ENCODE measurements at places on chromosomes 1 and 21.

- H3K4me3 ChIP-seq, result no peak overlapping the region
- no peaks in the 10 kb centered on the region for H3K27me3 ChIP-seq
Observed at GRCh38 chr1:215819114-215819513, 252.0 kb downstream of the KCTD3 start.

DNA sequence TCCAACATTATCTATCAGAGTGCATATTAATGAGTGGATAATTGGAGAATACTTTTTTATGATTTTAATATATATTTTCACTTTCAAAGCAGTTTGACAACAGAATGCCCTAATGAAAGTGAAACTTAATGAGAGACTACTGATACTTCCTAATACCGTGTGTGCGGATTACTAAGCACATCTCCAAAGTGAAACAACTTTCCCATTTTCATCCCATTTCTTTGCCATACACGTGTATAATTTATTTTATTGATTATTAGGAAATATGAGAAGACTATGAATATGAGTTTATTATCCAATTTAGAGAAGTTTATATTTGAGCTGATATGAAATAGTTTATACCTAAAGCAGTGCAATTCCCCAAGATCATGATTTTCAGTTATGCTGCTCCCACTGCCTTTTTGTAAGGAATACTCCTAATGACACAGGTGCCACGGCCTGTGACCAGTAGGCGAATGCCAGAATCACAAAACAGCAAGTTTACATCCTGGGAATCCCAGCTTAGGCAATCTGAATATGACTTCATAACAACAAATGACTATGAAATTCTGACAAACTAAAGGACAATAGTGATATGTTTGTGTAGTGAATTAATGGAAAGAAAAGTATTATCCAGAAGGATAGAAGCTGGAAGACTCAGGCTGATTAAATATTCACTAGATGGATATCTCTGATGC is 202.9 kb downstream of the NCAM2 start:
- H3K27ac ChIP-seq, result no peak overlapping the region
- peaks cover 4% of the 10 kb centered on the region for H3K36me3 ChIP-seq
- no peak for DNase-seq
- no peaks in the 10 kb centered on the region for H3K4me1 ChIP-seq
- H3K27me3 ChIP-seq, result no peaks in the 10 kb centered on the region
- peak overlapping the region; percentile 18 for H3K4me3 ChIP-seq

- H3K4me3 ChIP-seq, result no peak overlapping the region
- no peaks in the 10 kb centered on the region for H3K4me1 ChIP-seq
- H3K27ac ChIP-seq, result no peak overlapping the region
- no peak for DNase-seq
Observed at GRCh38 chr1:230158415-230159291, 91.6 kb downstream of the GALNT2 start.

GRCh38 chr1:151547900-151548230 is 7.8 kb downstream of the TUFT1 start:
- no peaks in the 10 kb centered on the region for H3K4me1 ChIP-seq
- H3K4me3 ChIP-seq, result no peak overlapping the region
- H3K27ac ChIP-seq, result peak overlapping the region; percentile 86
- no peaks in the 10 kb centered on the region for H3K27me3 ChIP-seq
- no peak for DNase-seq

- no peak overlapping the region for H3K27ac ChIP-seq
- H3K4me3 ChIP-seq, result no peak overlapping the region
- no peaks in the 10 kb centered on the region for H3K4me1 ChIP-seq
- H3K27me3 ChIP-seq, result no peaks in the 10 kb centered on the region
- H3K36me3 ChIP-seq, result peaks cover 3% of the 10 kb centered on the region
Observed at GRCh38 chr21:44087426-44088400, 19.5 kb upstream of the PWP2 start.

DNA sequence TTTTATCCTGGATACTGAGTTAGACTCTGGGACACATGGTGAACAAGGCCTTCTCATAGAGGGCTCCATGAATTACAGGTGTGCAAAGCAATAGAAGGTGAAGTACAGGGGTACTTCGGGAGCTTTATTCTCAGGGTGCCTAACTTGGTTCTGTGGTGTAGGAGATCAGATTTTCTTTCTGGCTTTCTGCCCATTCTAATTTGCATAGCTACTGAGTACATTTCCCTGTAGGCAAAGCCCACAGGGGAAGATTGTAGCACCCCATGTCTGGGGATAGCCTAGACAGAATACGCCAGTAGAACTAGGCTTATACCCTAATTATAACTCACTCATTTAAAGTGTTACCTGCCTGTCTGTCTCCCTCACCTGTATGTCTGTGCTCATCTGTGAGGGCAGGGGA is 49.7 kb downstream of the PGM1 start:
- no peaks in the 10 kb centered on the region for H3K36me3 ChIP-seq
- no peak overlapping the region for H3K4me3 ChIP-seq
- H3K27me3 ChIP-seq, result no peaks in the 10 kb centered on the region
- no peak for DNase-seq

DNA sequence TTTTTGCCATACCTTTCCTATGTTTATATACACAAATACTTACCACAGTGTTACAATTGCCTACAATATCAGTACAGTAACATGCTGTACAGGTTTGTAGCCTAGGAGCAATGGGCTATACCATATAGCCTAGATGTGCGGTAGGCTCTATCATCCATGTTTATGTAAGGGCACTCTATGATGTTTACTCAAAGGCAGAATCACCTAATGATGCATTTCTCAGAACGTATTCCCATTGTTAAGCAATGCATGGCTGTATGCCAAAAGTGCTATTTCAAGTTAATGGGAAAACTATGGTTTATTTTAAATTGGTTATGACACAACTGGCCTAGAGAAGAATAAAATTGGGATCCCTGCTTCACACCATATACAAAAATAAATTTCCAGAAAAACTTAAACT is 36.9 kb upstream of the DISP1 start:
- H3K27ac ChIP-seq, result no peak overlapping the region
- H3K36me3 ChIP-seq, result no peaks in the 10 kb centered on the region
- DNase-seq, result no peak
- no peak overlapping the region for H3K4me3 ChIP-seq
- no peaks in the 10 kb centered on the region for H3K27me3 ChIP-seq
- peaks cover 8% of the 10 kb centered on the region for H3K4me1 ChIP-seq

- no peaks in the 10 kb centered on the region for H3K36me3 ChIP-seq
- no peaks in the 10 kb centered on the region for H3K4me1 ChIP-seq
- no peaks in the 10 kb centered on the region for H3K27me3 ChIP-seq
- no peak for DNase-seq
- no peak overlapping the region for H3K4me3 ChIP-seq
Observed at GRCh38 chr1:98468111-98468717, 193.3 kb upstream of the SNX7 start.

- no peak overlapping the region for H3K4me3 ChIP-seq
- H3K27me3 ChIP-seq, result no peaks in the 10 kb centered on the region
- DNase-seq, result no peak
- H3K36me3 ChIP-seq, result no peaks in the 10 kb centered on the region
- no peaks in the 10 kb centered on the region for H3K4me1 ChIP-seq
Observed at GRCh38 chr1:176601348-176601747, 138.4 kb downstream of the PAPPA2 start.

DNA sequence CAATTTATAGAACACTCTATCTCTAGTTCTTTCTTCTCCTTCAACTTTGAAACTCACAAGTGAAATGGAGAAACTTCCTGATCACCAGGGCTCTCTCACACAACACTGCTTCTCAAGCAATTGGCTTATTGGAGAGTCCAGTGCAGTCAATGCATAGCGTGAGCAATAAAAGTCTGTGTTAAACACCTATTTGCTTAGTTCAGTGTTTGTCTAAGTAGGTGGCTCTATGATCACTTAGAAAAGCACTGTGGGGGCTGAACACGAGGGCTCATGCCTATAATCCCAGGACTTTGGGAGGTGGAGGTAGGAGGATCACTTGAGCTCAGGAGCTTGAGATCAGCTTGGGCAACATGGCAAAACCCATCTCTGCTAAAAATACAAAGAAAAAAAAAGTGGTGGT is 12.2 kb downstream of the CTSS start:
- no peak overlapping the region for H3K27ac ChIP-seq
- DNase-seq, result no peak
- no peaks in the 10 kb centered on the region for H3K27me3 ChIP-seq

GRCh38 chr1:175512637-175513412 is 230.6 kb downstream of the TNR start:
- no peak overlapping the region for H3K4me3 ChIP-seq
- no peak for DNase-seq
- H3K36me3 ChIP-seq, result no peaks in the 10 kb centered on the region
- no peaks in the 10 kb centered on the region for H3K4me1 ChIP-seq
- H3K27ac ChIP-seq, result no peak overlapping the region
- no peaks in the 10 kb centered on the region for H3K27me3 ChIP-seq

GRCh38 chr1:53214376-53214940 is 6.0 kb downstream of the CZIB start:
- H3K4me1 ChIP-seq, result no peaks in the 10 kb centered on the region
- H3K27me3 ChIP-seq, result no peaks in the 10 kb centered on the region
- no peak for DNase-seq
- no peak overlapping the region for H3K4me3 ChIP-seq

- DNase-seq, result no peak
- H3K4me1 ChIP-seq, result no peaks in the 10 kb centered on the region
- no peaks in the 10 kb centered on the region for H3K27me3 ChIP-seq
Observed at GRCh38 chr1:116654351-116654750, 13.2 kb downstream of the IGSF3 start.

DNA sequence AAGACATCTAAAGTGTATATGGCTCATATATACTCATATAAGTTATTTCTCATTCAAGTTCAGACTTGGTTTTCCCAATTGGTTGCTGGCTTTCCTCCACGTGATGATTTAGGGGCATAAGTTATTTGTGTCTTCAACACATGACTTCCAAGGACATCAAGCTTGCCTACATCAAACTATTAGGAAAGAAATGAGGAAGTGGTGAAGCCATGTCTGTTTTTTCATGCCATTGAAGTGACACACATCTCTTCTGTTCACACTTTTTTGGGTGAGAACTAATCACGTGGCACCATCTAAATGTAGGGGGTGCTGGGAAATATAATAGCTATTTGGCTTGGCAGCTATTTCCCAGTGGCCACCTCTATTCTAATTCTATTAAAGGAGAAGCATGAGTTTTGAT is 282.1 kb downstream of the OMA1 start:
- H3K4me1 ChIP-seq, result no peaks in the 10 kb centered on the region
- DNase-seq, result no peak
- no peaks in the 10 kb centered on the region for H3K27me3 ChIP-seq
- H3K36me3 ChIP-seq, result no peaks in the 10 kb centered on the region

- no peaks in the 10 kb centered on the region for H3K27me3 ChIP-seq
- H3K4me1 ChIP-seq, result peaks cover 16% of the 10 kb centered on the region
- DNase-seq, result no peak
- H3K27ac ChIP-seq, result no peak overlapping the region
Observed at GRCh38 chr1:23530087-23530746, 816 bp downstream of the E2F2 start.

- no peak overlapping the region for H3K27ac ChIP-seq
- no peak for DNase-seq
- no peak overlapping the region for H3K4me3 ChIP-seq
- no peaks in the 10 kb centered on the region for H3K27me3 ChIP-seq
- H3K4me1 ChIP-seq, result peaks cover 13% of the 10 kb centered on the region
- H3K36me3 ChIP-seq, result no peaks in the 10 kb centered on the region
Observed at GRCh38 chr1:54250670-54251069, 50.7 kb downstream of the MRPL37 start.

GRCh38 chr1:226657895-226658545 is 81.1 kb downstream of the ITPKB start:
- peak overlapping the region; percentile 83 for H3K27ac ChIP-seq
- peak overlapping the region; percentile 19 for H3K4me3 ChIP-seq
- peaks cover 50% of the 10 kb centered on the region for H3K4me1 ChIP-seq
- H3K27me3 ChIP-seq, result no peaks in the 10 kb centered on the region

GRCh38 chr1:235407419-235407818 is 40.2 kb downstream of the TBCE start:
- no peaks in the 10 kb centered on the region for H3K4me1 ChIP-seq
- no peaks in the 10 kb centered on the region for H3K27me3 ChIP-seq
- H3K27ac ChIP-seq, result no peak overlapping the region
- no peak overlapping the region for H3K4me3 ChIP-seq
- no peaks in the 10 kb centered on the region for H3K36me3 ChIP-seq
